ENCODE measurements at places on chromosomes 6 and 20.

DNA sequence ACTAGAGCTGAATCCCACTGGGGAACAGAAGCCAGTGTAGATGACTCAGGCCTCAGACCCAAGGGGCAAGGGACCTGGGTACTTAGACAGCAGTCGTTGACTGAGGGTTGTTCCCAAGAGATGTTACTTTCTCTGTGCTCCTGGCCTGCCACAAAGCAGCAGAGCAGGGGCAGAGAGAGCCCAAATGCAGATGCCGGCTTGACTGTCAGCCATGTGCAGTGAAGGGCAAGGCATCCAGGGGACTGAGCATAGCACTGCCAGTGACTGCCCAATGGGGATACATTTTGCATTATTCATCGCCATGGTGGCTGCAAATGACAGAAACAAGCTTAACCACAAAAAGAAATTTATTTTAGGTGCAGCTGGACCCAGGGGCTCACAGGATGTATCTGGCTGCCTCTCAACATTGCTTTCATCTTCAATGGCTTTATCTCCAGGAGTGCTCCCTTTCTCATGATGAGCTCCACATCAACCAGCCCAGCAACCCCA, 7.6 kb upstream of the TP53RK start:
- no peak for DNase-seq

DNA sequence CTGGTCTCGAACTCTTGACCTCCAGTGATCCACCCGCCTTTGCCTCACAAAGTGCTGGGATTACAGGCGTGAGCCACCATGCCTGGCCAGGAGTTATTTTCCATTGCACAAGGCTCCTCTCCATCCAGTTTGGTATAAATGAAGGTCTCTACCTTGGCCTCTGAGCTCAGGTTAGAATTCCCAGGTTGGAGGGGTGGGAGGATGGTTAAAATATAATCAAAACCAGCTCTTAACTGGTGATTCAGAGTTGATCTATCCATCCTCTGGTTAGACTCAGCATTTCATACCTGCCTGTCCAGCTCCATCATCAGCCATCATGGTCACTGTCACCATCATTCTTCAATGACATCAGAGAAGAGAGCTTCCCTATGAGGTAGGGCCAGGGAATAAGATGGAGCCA, 2.6 kb upstream of the SLC22A7 start:
- no peak for DNase-seq

DNA sequence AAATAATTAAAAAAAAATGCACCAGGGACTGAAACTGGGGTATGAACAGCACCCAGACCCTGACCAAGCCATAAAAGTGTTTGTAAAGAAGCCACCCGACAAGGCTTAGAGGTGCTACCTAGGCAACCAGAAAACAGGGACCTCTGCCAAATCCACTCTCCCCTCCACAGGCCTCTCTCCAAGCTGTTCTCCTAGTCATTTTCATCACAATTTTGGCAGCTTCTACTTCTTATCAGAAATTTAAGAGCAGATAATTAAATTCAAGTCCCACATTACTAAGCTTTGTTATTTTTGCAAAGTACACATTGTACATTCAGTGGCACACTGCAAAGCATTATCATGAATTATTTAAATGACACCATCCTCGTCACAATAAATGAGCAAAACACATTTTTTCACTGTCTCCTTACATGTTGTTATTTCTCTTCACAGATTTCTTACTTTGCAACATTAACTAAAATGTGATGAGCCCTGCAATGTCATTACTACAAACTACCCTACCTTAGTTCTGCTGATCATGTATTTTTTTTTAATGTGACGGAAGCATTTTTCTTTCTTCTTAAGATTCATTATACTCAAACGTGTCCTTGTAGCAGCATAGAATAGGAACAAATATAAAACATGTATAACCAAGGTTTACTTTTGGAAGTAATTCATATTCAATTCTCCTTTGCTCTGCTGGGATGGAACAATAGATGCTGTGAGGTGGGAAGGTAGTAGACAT, 38.1 kb downstream of the ECT2L start:
- peak; percentile 80 for DNase-seq

DNA sequence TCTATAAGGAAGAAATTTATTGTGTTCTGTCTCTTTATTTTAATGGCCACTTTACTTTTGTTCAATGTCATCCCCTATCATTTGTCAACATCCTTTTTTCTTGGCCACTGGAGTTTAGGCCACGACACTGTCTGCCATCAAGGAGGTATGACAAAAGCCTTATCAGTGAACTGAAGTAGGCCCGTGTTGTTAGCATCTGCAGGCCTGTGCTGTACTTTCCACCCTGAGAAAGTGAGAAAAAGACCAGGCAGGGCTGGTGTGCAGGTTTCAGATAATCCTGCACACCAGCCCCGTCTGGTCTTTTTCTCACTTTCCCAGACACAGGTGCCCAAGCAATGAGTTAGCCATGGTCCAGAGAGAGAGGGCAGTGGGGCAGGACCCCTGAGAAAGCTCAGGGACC, 57.6 kb downstream of the GOPC start:
- no peak for DNase-seq

- DNase-seq = peak; percentile 44
Observed at GRCh38 chr20:14142171-14142570, 146.9 kb downstream of the MACROD2 start.

DNA sequence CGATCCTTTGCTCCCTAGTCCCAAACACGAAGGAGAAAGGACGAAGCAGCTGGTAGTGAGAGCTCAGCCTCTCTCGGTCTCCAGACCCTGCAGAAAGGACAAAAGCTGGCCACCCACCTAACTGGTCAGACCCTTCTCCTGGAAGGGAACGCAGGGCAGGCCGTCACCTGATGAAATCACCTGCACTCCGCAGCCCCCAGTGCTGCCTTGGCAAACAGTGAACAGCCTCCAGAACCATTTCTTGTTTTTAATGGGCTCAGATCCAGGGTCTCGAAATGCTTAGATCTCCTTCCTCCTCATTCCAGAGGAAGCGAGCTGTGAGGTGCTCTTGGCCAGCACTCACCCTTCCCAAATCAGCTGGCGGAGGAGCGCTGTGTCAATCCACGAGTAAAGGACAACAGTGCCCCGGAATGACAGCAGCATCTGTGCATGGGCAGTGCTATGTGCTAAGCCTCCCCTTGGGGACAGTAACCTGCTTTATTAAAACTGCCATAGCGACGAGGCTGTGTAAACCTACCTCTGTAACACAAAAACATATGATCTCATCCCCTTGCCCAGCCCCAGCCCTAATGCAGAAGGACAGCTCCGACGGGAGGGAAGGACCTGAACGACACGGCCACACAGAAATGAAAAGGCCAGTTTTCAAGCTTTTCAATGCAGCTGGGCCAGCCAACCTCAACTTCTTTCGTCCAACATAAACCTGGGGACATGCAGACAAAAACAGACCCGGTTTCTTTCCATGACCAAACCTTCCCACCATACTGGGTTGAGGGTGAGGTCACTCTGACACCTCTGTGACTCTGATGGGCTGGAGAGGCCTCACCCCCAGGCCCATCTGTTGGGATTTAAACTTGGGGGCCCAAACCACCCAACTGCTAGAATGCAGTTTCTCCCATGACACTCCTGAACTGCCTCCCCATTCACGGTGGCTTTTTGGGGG, 43.3 kb downstream of the SULF2 start:
- DNase-seq = no peak

GRCh38 chr20:21936261-21936660, 230.8 kb downstream of the PAX1 start:
- no peak for DNase-seq

- DNase-seq = peak; percentile 73
Observed at GRCh38 chr6:136365776-136366354, 76.2 kb upstream of the BCLAF1 start.

GRCh38 chr20:41717483-41717882, 99.3 kb upstream of the CHD6 start:
- DNase-seq = no peak

- peak; percentile 9 for DNase-seq
Observed at GRCh38 chr6:79833264-79833963, 113.9 kb downstream of the ELOVL4 start.

- peak; percentile 94 for DNase-seq
Observed at GRCh38 chr6:85923013-85923430, 280.3 kb upstream of the SYNCRIP start.

DNA sequence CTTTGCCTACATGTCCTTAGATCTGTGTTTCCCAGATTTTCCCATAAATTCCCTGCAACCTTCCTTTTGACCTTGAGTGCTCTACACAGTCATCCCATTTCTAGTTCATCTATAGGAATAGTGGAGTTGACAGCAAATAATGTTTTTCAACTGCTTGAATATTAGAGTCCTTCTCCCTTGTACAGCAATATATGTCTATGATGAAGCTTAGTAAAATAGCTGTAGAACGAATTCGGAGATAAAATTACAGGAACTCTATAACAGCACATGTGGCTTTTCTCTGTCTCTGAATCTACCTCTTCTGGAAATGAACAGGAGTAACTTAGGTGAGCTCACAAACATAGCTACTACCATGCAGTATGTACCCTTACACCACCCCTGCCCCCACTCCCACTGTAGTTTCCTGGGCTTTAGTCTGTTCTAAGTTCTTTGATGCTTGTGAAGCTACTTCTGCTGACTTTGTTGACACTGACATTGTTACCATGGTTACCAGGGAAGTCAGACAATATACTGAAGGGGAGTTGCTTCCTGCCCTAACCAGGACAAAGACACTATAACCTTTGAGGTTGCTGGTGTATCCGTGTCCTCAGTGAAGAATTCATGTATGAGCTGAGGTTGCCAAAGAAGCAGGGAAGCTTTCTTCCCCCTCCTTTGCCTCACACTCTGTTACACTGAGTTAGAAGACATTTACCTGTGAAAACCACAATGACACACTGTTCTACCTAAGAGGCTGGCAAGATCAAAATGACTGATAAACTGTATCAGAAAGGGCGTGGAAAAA, 35.8 kb upstream of the SHLD1 start:
- no peak for DNase-seq

DNA sequence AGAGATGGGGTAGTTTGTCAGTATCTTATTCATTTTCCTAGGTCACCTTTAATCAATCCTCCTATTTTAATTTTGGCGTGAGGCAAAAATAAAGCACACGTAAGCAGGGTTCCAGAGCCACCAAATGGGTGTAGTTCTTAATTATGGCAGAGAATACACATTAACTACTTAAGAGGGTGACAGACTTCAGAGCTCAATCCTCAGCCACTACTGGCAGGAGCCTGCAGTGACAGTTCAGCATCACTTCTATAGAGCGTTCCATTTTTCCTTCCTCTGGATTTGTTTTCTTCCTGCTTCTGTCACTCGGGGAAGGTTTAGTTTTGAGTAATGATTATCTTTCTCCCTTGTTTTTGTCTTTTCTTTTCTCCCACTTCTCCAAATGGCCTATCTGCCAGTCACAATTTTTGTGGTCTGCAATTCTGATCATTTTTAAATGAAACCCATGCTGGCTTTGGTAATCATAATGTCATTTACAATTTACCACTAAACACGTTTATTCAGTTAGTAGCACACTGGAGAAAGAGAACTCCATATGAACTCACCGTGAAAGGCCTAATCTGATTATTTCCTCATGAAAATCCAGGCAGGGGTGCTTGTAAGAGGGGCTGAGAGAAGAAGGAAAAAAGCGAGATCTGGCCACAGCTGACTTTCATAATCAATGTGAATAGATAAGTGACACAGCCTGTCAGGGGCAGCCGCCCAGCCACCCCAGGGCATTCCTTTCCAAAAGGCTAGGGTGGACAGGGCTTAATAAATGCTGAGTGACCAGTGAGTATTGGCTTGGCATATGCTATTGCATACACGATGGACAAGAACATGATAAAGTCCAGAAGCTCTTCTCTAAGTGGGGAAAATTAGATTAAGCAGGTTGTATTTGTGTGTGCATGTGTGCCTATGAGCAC, 412.1 kb downstream of the PKHD1 start:
- DNase-seq = no peak

- DNase-seq = peak; percentile 77
Observed at GRCh38 chr20:32535316-32535952, 49.7 kb downstream of the NOL4L start.

DNA sequence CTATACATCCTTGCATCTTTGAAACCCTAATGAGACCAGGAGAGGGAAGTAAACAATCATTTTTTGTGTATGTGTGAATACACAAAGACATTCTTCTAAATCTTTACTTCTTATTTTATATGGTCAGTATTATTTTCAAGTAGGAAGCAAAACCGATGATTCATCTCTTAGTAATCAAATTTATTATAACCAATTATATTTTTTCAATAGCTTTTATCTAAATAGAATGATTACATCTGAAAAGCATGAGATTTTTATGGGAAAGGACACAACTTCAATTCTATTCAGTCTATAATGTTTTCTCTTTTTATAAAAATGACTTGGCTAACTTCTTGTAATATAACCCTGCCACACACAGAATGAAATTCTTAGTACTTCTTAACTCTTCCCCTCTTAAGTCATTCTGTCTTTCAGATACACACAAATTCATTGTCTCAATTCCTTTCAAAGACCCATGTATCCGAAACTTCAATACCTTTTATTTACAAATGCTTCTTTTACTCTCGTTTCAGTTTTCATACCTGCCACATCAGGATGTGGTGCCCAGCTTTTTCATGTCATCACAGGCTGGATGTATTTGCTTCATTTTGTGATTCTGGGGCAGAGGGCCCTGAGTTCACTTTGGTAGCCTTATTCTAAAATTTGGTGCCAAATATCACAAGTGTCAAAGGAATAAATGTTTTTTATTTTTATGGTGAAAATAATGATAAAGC, 227.0 kb downstream of the PHF3 start:
- no peak for DNase-seq

DNA sequence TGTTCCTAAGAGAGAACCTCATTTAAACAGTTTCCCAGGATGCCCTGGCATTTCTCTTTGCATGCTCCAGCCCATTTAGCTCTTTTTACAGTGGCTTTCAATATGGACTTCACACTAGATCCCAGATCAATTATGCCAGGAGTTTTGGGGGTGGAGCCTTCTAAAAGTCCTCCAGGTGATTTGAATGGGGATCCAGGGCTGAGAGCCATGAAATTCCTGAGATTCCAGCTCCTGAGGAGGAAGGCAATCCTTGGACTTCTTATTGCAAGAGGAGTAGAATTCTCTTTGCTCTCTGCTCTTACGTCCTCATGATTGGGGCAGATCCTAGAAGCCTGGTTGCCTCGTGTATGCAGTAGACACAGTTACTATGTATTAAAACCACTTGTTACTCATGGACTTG, 184.2 kb downstream of the DHX35 start:
- no peak for DNase-seq

GRCh38 chr6:2396846-2397630, 151.6 kb upstream of the GMDS start:
- DNase-seq = no peak

GRCh38 chr6:163565140-163565539, 150.6 kb downstream of the QKI start:
- DNase-seq = no peak
